ENCODE measurements at places on chromosomes 6 and 20.
A peak's percentile ranks its signal among the peaks of the same experiment; 100 is the strongest.

GRCh38 chr6:10402648-10403311 is 12.1 kb downstream of the TFAP2A start:
- no peak for DNase-seq

GRCh38 chr20:20869161-20869775 is 156.8 kb upstream of the RALGAPA2 start:
- DNase-seq = no peak

DNA sequence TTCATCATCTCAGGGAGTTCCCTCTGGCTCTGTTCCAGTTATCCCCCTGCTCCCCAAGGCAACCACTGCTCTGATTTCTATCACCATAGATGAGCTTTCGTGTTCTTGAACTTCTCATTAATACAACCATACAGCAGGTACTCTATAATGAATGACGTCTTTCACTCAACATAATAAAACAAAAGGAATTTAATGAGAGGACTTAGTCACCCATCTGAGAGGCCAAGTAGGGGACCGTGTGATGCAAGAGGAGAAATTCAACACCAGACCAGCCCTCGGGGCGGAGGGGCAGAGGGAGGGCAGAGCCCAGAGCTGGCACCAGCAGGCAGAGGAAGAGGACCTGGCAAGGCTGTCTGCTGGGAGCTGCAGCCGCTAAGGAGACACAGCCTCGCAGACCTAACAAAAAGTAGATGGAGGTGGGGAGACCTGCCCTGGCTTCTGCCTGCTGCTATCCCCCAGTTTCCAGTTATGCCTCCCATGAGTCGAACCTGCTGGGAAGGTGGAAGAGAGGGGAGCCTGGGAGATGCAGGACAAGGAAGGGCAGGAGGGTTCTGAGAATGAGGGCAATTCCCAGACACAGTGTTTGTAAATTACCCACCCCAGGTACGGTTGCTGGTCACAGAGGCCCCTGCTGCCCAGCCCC is 13.8 kb downstream of the CCN5 start:
- peak; percentile 100 for DNase-seq

- DNase-seq = no peak
Measured at GRCh38 chr6:85362652-85363310, 87.1 kb upstream of the NT5E start.

GRCh38 chr20:35801865-35802264 is 30.1 kb downstream of the PHF20 start:
- no peak for DNase-seq

- peak; percentile 87 for DNase-seq
Measured at GRCh38 chr6:87723170-87724078, 21.4 kb upstream of the AKIRIN2 start.

- no peak for DNase-seq
Measured at GRCh38 chr20:10362674-10363073, 71.3 kb downstream of the MKKS start.

GRCh38 chr6:170046791-170047626 is 243.9 kb downstream of the DLL1 start:
- no peak for DNase-seq

GRCh38 chr20:48015943-48016723 is 230.9 kb upstream of the SULF2 start:
- no peak for DNase-seq

- DNase-seq = peak; percentile 64
Measured at GRCh38 chr20:57882451-57883161, 172.8 kb upstream of the PMEPA1 start.

DNA sequence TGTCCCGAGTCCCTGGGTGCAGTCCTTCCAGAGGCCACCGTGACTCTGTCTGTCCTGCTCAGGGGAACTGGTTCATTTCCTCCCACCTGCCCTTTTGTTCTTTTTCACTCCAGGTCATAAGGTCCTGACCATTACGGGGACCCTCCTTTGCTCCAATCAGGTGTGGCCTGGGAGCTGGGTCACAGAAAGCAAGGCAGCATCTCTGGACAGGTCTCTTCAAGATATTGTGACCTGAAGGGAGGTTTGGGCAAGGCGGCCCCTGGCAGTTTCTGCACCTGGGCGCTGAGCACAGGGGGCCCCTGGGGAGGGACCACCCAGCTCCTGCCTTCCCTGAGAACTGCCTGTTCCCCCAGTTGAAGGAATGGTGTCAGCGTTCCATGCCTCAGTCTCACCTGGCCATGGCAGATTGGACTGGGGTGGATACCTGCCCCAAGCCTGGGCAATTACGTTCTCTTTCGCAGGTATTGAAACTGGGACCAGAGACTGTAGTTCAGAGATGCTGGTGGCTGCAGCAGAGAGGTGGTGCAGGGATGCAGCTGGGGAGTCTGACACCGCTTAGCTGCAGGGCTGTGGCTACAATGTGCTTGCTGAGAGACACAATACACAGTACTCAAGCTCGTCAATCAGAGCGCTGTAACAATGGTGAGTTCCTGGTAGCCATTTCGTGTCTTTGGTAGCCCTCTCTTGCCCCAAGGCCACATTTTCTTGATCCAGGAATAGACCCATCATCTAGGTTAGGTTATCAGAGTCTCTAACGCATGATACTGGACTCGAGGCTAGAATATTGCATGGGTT is 15.6 kb upstream of the NELFCD start:
- DNase-seq = no peak

GRCh38 chr6:35161776-35162607 is 20.9 kb upstream of the TCP11 start:
- DNase-seq = no peak

GRCh38 chr20:62675156-62675876 is 33.0 kb downstream of the SLCO4A1 start:
- DNase-seq = no peak

DNA sequence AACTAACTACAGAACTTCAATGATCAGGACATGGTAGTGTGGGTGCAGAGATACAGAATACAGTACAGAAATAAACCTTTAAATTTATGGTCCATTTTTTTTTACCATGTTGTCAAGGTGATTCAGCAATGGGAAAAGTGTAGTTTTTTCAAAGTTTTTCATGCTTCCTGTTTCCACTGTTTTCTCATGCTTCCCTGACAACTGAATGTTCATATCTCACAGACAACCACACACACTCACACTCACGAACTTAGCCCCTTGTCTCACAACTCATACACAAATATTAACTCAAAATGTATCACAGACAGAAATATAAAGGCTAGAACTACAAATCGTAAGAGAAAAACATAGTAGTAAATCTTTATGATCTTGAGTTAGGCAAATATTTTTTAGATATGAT is 232.6 kb upstream of the CDYL start:
- no peak for DNase-seq

DNA sequence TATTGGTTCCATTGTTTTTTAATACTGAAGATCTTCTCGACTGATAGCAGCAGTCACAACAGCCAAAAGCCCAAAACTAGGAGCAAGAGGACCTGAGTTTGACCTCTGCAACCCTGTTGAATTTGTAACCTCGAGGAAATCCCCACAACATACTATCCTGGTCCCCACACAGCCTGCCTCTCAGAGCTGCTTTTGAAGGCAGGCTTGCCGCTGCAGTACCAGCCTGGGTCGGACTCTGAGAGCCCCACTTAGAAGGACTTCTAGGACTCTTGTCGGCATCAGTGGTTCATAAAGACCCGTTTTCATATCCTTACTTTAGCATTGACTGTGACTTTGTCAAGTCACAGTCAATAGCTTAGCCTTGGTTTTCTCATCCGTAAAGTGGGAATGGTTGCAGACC is 49.3 kb downstream of the EBF4 start:
- no peak for DNase-seq

GRCh38 chr6:51432481-51432880 is 613.8 kb downstream of the TFAP2B start:
- no peak for DNase-seq

GRCh38 chr20:5919626-5920544 is 30.4 kb downstream of the TRMT6 start:
- DNase-seq = peak; percentile 19

DNA sequence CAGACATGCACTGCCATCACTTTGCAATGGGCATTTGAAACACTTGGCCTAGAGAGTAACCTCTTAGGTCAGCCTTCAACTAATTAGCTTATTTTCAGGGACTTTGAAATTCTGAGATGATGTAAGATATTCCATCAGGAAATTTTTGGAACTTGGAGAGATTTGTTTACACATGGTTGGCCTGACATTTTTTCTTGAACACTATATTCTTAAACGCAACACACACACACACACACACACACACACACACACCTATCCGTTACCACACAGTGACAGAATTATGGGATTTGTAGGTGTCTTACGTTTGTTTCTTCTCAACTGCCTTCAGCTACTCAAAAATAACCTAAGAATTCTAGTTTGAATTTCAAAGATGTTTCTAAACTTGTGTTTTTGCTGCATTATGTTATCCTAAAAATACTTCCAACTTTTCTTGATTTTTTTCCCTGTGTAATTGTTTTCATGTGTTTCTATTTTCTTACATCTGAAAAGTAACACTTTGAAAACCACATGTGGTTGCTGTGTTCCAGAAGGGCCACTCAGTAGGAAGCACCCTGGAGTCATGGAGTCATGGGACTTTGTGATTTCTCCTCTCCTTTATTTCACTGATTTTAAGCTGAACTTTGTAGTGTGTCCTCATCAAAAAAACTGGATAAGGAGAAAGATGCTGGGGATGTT is 31.9 kb downstream of the MARCKS start:
- no peak for DNase-seq

- DNase-seq = no peak
Measured at GRCh38 chr6:2852921-2853322, 11.3 kb upstream of the SERPINB1 start.

DNA sequence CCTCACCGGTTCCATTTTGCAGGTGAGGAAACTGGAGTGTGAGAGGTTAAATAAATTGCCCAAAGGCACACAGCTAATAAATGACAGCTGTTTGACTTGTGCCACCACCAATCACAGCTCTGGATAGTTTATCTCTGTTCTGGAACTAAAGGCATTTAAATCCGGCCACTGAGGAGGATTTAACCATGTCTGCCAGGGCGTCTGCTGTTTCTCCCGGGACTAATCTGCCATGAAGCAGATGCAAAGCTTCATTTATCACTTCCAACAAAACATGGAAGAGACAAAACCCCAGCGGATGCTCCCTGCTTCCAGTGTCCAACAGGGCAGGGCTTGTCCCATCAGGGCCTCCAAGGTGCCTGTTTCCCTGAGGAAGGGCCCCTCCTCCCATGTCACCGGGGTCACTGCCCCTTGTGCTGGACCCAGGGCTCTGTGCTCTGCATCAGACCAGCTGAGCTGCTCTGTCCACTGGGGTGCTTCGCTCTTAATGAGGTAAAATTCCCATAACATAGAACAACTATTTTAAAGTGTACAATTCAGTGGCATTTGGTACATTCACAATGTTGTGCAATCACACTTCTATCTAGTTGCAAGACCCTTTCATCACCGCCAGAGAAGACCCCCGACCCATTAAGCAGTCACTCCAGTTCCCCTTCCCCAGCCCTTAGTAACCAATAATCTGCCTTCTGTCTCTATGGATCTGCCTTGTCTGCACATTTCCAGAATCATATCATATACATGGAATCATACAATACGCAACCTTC is 244.3 kb downstream of the PTPRT start:
- no peak for DNase-seq

DNA sequence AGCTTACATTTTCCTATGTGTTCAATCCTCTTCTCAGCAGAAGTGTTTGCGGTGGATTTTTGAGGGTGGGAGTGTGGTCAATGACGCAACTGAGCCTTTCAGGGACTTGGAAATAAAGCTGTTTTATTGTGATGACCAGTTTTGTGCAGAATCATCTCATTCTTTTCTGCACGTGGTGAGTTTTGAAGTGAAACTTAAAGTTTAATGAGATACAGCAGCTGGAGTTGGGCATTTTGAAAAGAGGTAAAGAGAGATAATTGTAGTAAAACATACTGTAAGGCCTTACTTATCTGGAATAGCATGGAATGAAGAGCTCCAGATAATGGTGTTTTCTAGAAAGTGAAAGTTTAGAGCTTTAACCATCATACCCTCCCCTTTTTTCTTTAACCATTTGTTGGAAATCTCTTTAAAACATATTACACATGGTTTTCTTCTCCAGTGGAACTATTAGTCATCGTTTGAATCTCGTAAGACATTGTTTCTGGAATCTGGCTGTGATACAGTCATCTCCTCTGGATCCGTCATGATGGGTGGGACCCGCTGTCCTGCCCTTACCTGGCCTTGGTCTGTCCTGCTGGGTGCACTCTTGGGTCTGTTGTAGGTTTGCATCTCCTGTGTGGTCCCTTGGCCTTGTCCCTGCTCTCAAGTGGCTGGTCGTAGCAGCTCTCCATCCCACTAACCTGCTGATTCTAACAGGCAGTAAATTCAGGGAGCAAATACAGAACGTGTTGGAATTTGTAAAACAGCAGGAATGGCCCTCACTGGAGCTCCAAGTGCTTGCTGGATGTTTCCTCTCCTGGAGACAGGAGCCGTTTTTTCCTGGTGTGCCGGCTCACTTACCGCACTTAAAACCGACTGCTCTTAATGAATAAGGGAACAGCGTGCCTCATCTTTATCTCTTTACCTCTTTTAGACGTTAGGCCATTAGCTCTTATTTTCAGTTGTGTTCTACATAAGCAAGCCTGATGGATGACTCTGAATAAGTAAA is 29.8 kb downstream of the UST start:
- peak; percentile 89 for DNase-seq

GRCh38 chr20:21104466-21104761 is 1.7 kb downstream of the LINC00237 start:
- no peak for DNase-seq

DNA sequence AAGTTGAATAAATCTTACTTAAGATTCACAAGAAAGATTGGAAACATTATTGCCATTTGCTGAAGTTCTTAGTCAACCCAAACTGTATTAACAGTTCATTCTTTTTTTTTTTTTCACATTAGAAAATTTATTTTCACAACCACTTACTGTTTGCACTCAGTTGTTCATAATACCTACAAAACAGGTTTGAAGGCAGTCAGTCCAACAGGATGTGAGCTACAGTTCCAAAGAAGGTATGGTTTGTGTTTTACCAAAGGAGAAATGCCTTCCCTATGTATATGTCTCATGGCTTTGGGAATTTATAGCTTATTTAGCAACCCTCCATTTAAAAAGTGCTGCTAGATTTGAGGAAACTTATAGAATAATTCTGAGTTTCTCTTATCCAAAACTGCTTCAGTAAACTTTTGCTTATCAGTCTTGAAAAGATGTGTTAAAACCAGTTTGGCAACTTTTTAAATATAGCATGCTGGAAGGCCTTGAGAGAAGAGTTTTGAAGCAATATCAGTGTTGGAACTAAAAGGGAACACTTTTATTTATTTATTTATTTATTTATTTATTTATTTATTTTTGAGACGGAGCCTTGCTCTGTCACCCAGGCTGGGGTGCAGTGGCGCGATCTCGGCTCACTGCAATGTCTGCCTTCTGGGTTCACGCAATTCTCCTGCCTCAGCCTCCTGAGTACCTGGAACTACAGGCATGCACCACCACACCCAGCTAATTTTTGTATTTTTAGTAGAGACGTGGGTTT is 46.8 kb upstream of the RREB1 start:
- DNase-seq = peak; percentile 44

All from RWPE1 (cell line).